NCI-H2081 treated with DMSO at 0.1 percent for 48 hours (cell line): ENCODE measurements at places on chromosomes 3 and 15.

GRCh38 chr3:20121088-20121487, 64.9 kb downstream of the SGO1 start:
- DNase-seq: no peak

- no peak for DNase-seq
Observed at GRCh38 chr15:81071120-81071519, 63.0 kb upstream of the CFAP161 start.

GRCh38 chr15:38247336-38247735, 5.3 kb upstream of the SPRED1 start:
- DNase-seq: no peak

DNA sequence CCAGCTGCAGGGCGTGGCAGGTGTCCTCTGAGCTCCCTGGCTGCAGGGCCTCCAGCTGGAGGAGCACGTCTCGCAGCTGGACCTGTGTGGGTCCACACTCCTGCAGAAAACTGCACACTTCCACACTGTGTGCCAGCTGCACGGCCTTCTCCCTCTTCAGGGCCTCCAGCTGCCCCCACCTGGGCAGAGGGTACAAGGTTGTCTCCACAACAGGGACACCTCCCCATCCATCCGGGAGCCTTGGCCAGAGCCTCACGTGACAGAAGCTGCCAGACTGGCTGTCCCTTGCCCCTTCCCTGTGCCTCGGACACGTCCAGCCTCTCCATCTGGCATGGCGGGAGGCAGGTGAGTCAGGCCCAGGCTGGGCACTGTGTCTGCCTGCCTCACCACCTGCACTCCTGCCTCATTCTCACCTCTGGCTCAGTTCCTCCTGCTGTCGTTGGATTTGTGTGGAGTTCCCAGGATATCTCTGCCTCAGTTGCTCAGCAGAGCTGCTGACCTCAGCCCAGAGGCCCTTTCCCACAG, 14.5 kb downstream of the SPTBN5 start:
- DNase-seq: no peak

- no peak for DNase-seq
Observed at GRCh38 chr3:23174426-23175039, 28.6 kb upstream of the UBE2E2 start.

DNA sequence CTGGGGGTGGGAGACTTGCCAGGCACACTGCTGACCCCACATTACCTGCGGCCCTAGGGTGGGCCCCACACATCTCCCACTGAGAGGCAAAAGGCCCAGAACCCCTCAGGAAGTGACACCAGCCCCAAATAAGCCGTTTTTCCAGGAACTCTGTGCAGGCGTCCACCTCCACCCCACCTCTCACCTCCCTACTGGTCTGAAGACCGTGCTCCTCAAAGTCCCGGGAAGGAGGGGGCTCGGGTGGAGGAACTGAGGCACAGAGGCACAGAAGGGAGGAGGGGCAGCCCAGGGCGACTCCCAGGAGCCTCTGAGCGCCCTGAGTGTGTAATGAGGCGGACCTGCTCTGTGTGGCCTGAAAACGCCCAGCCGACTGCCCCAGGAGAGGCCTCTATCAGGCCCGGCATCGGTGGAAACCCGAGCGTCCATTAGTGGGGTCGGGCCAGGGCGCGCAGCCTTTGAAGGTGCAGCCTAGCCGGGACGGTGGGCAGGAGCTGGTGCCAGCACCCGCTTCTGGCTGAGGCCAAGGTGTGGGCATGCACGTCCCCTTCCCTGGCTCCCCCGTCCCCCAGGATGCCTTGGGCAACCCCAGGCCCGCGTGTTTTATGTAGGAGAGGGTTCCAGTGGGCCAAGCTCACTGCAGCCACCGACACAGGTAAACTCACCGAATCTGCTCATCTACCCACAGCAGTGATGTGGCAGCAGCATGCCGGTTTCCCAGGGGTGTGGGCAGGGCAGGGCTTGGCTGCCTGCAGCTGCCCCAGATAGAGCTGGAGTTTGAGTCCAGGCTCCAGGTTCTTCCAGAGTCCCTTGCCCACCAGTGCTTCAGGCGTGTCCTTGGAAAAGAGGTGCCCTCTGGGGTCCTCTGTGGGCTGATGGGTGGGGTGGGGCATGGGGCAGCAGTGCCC, 55.8 kb downstream of the DNAJB8 start:
- DNase-seq: no peak

DNA sequence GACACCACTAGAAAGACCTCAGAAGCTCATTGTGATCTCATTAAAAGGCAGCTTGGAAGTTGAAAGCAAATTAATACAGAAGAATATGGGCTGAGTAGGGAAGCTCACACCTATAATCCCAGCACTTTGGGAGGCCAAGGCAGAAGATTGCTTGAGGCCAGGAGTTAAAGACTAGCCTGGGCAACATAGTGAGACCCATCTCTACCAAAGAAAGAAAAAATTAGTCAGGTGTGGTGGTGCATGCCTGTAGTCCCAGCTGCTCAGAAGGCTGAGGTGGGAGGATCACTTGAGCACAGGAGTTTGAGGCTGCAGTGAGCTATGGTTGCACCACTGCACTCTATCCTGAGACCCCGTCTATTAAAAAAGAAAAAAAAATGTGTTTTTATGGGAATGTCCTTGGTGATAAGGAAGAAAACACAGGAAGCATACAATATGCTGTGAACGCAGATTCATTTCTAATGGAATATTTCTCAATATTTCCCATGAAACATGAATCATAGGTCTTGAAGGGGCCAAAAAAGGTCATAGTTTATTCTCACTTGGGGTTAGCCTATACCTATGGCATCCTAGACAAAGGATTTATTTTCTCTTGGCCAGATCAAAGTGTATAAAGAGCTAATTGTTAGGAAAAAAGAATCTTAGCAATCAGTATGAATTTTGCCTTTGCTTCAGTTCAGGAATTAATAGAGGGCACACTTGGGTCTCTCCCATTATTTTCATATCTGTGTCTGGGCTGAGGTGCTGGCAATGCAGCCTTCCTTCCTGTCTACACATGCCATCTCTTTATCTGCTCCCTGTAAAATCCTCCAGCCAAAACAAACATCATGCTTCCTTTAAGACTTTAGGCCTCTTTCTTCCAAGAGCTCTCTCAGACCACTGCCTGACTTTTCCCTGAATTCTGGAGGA, 98.2 kb downstream of the FNDC3B start:
- no peak for DNase-seq

GRCh38 chr15:25763331-25763751, 99.8 kb downstream of the ATP10A start:
- no peak for DNase-seq
